Activated CD4-positive, alpha-beta T cell treated with anti-CD3 and anti-CD28 coated beads, Interleukin-2, amount 50 U/mL, for 1 hour (primary cell): ENCODE measurements at places on chromosomes 2 and 18.

DNA sequence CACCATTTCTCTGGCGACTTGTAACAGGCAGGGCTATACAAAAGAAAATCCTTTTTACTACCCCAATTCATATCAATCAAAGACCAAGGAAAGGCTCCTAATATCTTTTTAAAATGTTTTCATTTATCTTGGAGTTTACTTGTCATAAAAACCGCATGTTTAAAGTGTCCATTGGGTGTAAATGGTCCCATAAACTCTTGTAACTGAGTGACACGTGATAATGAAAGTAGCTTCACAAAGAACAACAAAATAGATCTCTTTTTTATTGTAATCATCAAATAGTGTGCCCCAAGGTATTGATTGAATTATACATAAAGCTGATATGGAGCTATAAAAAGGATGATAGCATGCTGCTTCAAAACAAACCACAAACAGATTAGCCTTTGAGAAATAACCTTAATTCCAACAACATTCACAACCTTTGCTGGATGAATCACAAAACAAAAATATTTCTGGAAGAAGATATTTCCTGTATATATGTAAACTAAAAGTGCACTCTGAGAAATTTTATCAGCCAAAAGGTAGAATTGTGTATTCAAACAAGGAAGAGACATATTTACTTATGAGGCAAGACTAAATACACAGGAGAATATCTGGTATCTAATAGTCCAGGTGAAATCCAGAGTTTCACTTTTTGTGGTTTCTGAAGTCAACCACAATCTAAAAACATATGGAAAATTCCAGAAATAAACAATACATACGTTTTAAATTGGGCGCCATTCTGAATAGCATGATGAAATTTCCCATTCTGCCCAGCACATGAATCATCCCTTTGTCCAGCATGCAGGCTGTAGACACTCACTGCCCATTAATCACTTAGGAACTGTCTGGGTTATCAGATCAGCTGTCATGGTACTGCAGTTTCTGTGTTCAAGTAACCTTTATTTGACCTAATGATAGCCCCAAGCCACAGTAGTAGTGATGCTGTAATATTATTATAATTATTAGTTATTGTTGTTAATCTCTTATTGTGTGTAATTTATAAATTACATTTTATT lies 237.5 kb downstream of the PIK3C3 start:
- DNase-seq: no peak

GRCh38 chr18:6478121-6478520 lies 63.4 kb upstream of the L3MBTL4 start:
- no peak for DNase-seq

GRCh38 chr18:48418539-48419276 lies 9.5 kb upstream of the ZBTB7C start:
- DNase-seq: no peak

DNA sequence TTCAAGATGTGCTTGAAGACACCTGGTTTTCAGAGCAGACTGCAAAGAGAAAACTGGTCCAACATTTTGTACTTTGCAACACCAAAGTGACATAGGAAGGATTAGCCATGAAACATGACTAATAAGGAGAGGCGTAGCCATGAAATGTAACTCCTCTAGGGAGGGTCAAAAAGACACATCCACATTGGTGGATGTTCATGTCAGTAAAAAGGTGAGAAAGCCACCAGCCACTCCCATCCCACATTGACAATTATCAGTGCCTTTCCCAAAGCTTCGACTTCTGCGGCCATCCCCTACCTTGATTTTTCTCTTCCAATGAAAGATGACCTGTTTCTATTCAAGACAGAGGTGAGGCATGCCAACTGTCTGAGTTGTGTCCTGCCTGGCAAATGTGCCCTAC lies 223.2 kb downstream of the ALK start:
- no peak for DNase-seq

DNA sequence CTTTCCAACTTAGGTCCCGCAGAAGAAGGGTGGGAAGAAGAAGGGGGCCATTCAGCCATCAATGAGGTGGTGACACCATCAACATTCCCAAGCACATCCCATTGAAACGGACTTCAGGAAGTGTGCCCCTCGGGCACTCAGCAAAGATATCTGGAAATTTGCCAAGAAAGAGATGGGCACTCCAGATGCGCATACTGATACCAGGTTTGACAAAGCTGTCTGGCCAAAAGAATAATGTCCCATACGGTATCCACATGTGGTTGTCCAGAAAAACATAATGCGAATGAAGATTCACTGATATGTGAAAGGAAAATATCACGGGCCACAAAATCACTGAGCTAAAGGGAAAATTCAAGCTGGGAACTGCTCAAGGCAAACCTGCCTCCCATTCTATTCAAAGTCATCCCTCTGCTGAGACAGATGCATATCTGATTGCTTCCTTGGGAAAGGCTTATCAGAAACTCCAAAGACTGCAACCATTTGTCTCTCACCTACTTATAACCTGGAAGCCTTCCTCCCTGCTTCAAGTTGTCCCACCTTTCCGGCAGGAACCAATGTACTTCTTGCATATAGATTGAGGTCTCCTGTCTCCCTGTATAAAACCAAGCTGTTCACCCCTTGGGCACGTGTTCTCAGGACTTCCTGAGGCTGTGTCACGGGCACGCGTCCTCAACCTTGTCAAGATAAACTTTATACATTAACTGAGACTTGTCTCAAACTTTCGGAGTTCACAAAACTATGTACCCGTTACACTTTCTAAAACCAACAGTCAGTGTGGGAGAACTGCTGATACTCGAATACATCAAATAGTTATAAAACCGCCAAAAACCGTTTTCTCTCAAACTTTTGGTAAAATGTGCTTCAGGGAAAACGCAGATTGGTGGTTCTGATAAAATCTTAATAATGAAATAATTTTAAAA lies 1.3 kb upstream of the PDK1 start:
- no peak for DNase-seq

- no peak for DNase-seq
Observed at GRCh38 chr2:15756011-15756550, 164.4 kb downstream of the DDX1 start.
